Colonic mucosa (tissue), 4 donors: ENCODE measurements at places on chromosomes 5 and 9.

- no peak for DNase-seq
These were observed 198.7 kb upstream of the KLF9 start for GRCh38 chr9:70613024-70613768.

- no peak for DNase-seq
These were observed 59.3 kb downstream of the GALNT10 start for GRCh38 chr5:154249826-154250225.

GRCh38 chr5:140111011-140111858 is 2.7 kb upstream of the PURA start:
- DNase-seq, result no peak

DNA sequence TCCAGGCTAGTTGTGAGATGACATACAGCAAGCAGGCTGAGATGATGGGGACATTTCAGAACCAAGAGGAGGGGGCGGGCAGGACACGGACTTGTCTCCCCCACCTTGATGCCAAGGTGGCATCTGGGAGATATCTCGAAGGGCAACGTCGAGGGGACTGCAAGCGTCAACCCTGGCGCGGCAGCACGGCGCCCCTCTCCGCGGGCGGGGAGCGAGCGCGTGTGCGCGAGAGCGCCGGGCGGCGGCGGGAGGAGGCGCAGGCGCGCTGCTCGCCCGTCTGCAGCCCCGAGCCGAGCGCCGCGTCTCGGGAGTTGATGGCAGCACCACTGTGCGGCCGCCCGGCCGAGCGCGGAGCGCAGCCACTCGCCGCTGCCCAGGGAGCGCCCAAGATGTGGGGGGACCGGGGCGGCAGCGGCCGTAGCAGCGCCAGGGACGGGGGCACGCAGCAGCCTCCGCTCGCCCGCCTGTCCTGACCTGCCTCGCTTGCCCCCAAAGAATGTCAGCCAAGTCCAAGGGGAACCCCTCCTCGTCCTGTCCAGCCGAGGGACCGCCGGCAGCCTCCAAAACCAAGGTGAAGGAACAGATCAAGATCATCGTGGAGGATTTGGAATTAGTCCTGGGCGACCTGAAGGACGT is at the start of gene PRR16:
TSS of gene PRR16 (plus strand) at position 310 of the 636 bp plus-strand sequence.
- peak; percentile 23 for DNase-seq

DNA sequence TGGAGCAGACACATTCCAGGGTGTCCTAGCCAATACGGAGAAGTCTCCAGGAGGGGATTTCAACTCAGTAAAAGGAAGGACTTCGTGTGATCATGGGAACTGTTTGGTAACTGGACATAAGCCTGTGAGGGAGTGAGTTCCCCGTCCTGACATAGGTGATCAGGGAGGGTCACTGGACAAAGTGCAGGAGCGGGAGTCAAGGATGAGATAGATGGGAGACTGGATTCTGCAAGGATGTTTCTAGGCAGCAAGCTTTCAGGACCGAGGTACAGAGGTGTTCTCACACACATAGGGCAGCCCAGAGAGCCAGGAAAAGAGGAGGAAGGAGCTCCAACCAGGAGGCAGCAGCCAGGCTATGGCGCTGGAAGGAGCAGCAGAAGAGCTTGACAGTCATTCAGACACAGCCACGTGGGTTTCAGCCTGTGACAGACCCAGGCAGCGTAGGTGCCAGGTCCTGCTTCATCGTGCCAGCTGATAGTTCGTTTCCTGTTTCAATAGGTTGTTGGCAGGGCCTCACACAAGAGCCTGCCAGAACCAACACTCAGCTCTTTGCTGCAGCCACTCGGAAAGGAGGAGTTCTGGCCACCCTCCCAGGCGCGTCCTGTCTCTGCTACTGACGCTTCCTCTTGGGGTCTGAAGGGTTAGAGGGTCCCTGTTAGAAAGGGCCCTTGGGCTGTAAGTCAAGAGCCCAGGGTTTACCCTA is 84.1 kb downstream of the AMBP start:
- DNase-seq, result peak; percentile 47

- no peak for DNase-seq
These were observed 98.1 kb upstream of the ALDH1B1 start for GRCh38 chr9:38294220-38294960.

DNA sequence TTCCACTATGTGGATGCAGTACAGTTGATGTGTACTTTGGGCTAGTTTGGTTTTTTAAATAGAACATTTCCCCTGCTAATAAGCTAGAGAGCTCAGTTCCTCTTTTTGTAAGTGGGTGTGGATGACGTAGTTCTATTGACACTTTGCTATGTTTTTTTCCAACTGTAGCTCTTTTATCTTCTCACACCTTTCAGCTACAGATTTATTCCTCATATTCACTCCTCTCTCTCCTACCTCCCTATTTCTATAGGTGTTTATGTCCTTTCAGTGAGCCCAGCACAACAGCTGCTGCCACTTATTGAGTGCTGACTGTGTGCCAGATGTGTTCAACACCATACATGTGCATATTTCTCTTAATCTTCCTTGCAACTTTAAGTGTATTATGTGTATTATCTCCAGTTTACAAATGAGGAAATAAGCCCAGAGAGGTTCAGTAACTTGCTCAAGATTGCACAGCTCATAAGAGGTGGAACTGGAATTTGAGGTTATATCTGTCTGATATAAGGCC is 215.7 kb downstream of the SEMA6A start:
- DNase-seq, result no peak

- DNase-seq, result no peak
These were observed 638.1 kb downstream of the ACTL7B start for GRCh38 chr9:108217431-108218349.

DNA sequence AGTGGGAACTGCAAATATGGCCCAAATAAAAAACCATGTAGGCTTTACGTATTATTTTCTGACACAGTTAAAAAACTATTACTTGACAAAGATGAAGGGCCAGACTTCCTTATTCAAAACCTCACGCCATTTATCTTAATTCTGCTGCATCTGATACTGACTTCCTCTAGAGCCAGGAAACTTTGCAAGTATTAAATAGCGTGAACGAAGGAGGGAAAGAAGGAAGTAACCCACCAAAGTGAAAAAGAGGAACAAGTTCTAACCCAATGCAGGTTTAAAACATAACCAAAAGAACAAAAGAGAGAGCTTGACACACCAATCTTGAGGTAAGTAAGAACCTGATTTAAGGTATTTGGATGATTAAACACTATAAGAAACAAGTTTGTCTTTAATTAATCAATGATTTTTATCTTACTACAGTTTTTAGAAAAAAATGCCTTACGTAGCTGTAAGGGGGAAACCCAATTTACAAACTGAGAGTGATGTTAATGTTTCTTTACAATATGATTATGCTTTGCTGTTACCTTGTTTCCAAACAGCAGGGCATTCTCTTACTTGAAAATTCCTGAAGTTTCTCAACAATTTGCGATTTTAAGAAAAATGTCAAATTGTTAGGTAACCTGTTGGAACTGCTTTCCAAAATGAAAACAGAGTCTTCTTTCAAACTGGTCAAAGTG is at the start of gene GAPT:
TSS of gene GAPT (plus strand) at position 220 of the 677 bp plus-strand sequence. CDS start 3,102 bp downstream, outside the sequence.
- DNase-seq, result no peak

DNA sequence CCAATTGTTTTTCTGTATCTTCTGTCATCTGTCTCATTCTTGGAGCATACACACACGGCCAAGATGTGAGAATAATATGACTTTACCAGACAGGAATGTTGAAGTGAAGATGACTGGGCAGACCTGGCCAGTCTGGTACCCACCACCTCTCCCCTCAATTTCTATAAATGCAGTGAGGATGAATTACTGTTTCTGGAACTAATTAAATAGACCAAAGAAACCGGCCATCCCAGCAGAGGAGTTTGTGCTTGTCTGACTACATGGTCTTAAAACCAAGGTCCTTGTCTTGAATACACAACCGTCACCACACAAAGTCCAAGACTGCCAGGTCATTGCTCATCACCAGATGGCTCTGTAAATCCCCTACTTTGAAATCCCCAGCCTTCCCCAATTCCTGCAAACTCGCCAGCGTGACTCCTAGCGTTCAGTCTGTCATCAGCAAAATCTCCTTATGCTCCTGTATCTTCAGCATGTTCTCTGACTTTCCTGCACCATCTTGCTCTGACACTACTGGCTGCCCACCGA is 147.2 kb downstream of the PDE4D start:
- peak; percentile 21 for DNase-seq
